ENCODE measurements at places on chromosomes 2 and 18. TPM values are rescaled to one million over a fixed set of nuclear protein-coding genes. Genes with fewer than 3 reads are reported as not detected.

The BUB1 gene
- total RNA-seq = 51.9 TPM

The CCBE1 gene
- total RNA-seq = 0.29 TPM

DNA sequence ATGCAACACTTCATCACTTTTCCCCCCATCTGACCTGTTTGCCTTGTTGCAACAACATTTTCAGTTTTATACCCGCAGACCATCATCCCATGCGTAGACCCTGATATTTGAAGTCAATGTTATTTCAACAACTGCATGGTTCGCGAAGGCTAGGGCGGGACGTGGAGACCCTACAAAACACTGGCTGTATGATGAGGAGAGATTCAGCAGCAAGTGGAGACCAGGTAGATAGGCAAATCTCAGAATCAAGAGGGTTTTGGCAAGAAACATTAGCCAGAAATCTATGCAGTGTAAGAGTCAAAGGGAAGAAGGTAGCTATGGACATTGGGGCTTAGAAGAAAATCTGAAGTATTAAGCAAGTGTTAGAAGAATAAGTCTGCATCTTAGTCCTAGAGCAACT is 42.4 kb upstream of the SPAG16 start:
- no peak for DNase-seq

GRCh38 chr18:31225668-31226067 is 63.0 kb upstream of the DSC1 start:
- no peak for DNase-seq

DNA sequence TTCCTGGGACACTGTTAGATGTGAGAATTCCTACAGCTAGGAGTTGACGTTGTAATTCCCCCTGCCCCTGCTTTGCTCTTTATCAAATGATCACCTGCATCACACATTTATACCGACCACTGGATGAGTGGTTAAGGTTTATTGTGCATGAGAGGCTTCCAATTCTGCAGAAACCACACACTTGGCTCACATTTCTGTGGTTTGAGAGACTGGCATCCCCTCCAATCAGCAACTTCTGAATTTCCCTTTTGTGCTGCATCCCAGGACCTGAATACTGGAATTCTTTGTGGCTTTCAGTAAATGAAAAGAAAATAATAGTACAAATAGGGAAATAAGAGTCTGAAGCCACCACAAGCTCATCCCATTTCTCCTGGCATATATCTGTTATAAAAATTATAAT is 628.7 kb upstream of the PIK3C3 start:
- DNase-seq = no peak

GRCh38 chr2:152093464-152093863 is 5.4 kb downstream of the CACNB4 start:
- DNase-seq = no peak

DNA sequence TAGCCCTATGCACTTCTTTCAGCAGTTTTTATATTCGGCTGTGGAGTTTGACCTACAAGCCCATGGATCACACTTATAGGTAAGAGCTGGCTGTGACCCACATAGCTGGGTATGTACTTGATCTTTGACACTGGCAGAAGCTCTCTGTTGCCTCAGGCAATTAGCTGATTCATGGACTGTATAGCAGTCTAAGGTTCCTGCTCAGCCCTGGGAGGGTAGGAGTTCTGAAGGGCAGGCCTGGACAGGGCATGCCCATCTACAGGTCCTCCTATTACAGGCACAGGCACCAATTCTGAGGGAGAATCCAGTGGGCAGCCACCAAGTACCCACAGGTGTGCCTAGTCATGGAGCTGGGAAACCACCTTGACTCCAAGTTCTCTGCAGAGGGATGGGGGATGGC is 301.8 kb upstream of the GALNT5 start:
- DNase-seq = no peak

DNA sequence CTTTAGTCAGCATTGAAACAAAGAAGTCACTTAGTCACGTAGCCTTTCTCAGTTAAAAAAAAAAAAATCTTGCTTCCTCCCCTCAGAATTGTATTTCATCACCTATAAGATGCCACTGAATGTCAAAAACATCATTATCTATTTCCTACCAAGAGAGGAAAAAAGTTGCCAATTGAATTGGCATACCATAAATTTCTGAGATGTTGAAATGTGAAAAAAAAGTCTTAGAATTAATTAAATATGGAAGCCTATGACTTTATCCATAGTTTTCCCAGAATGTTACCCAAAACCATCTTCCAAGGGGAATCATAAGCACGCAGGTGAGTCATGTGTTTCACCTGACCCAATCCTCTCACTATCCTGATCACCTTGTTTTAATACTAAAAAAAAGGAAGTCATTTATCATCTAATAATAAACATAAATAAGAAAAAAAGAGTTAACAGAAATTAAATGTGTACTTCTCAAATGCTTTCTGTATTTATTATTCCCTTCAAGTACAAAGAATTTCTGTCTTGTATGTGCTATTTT is 205.7 kb downstream of the TCF4 start:
- DNase-seq = no peak

- no peak for DNase-seq
Observed at GRCh38 chr18:59272221-59272888, 899 bp downstream of the RAX start.

GRCh38 chr2:63378589-63378988 is 209.7 kb downstream of the WDPCP start:
- no peak for DNase-seq

DNA sequence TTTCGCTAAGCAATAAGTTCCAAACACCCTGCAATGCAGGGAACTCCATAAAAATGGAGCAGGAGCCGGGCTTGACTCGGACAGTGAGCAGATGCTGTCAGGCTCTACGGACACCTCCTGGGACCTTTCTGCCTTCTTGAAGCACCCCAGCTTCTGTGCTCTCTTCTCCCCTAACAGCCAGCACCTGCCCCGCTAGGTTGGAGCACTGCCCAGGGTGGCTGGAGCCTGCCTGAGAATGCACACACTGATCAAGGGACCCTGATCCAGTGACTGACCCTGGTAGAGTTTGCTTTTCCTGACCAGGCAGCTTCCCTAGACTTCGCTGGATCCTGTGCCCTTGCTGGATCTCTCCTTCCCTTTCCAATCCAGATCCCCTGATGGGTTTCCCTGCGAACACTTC is 40.9 kb downstream of the CD226 start:
- no peak for DNase-seq

GRCh38 chr18:37285825-37286224 is 279.8 kb downstream of the CELF4 start:
- DNase-seq = no peak

GRCh38 chr2:160399880-160400279 is 93.7 kb downstream of the RBMS1 start:
- DNase-seq = no peak

GRCh38 chr2:3461801-3462492 is 57.4 kb downstream of the ADI1 start:
- peak; percentile 74 for DNase-seq

- DNase-seq = no peak
Observed at GRCh38 chr2:200089756-200090109, 134.4 kb downstream of the MAIP1 start.

GRCh38 chr2:241795021-241795999 is 13.7 kb upstream of the NEU4 start:
- DNase-seq = no peak

All from SK-MEL-5 (cell line).